ENCODE measurements at places on chromosomes 4 and X. TPM values are rescaled to one million over a fixed set of nuclear protein-coding genes. Genes with fewer than 3 reads are reported as not detected.

The CENPVL1 gene
- not detected for total RNA-seq

The MCF2 gene
- 1.1 TPM for total RNA-seq

The FAM184B gene
- not detected for total RNA-seq

The GABRA4 gene
- 1.3 TPM for total RNA-seq

The CAPN6 gene
- 0.69 TPM for total RNA-seq

The ZXDA gene
- total RNA-seq = 14.8 TPM

The CXorf65 gene
- not detected for total RNA-seq

The APLN gene
- total RNA-seq = 1.4 TPM

The MBTPS2 gene
- 8.8 TPM for total RNA-seq

The LDB2 gene
- total RNA-seq = 23.6 TPM

The FGF16 gene
- 0.23 TPM for total RNA-seq

The PLAC8 gene
- total RNA-seq = 2.6 TPM

The HAUS3 gene
- 10.0 TPM for total RNA-seq

The ITGB1BP2 gene
- 37.5 TPM for total RNA-seq

The ARAP2 gene
- 23.4 TPM for total RNA-seq

The ARSD gene
- total RNA-seq = 12.3 TPM

The HERC3 gene
- 45.9 TPM for total RNA-seq

The SOX3 gene
- not detected for total RNA-seq

The CTAG1A gene
- total RNA-seq = not detected

The PABPC4L gene
- 1.6 TPM for total RNA-seq

The UGT2B17 gene
- total RNA-seq = 0.27 TPM

The PQBP1 gene
- 75.0 TPM for total RNA-seq

The F9 gene
- total RNA-seq = not detected

The KDR gene
- 36.8 TPM for total RNA-seq

The ERCC6L gene
- total RNA-seq = not detected

The TMPRSS11A gene
- total RNA-seq = not detected

The PAGE4 gene
- total RNA-seq = 4.5 TPM

The WDR13 gene
- total RNA-seq = 157 TPM

The FAM241A gene
- 8.1 TPM for total RNA-seq

The ETDA gene
- total RNA-seq = not detected

The UCP1 gene
- not detected for total RNA-seq

The PLXNA3 gene
- 12.5 TPM for total RNA-seq
